NCI-H774 (cell line): ENCODE measurements at places on chromosomes 16 and 17.

DNA sequence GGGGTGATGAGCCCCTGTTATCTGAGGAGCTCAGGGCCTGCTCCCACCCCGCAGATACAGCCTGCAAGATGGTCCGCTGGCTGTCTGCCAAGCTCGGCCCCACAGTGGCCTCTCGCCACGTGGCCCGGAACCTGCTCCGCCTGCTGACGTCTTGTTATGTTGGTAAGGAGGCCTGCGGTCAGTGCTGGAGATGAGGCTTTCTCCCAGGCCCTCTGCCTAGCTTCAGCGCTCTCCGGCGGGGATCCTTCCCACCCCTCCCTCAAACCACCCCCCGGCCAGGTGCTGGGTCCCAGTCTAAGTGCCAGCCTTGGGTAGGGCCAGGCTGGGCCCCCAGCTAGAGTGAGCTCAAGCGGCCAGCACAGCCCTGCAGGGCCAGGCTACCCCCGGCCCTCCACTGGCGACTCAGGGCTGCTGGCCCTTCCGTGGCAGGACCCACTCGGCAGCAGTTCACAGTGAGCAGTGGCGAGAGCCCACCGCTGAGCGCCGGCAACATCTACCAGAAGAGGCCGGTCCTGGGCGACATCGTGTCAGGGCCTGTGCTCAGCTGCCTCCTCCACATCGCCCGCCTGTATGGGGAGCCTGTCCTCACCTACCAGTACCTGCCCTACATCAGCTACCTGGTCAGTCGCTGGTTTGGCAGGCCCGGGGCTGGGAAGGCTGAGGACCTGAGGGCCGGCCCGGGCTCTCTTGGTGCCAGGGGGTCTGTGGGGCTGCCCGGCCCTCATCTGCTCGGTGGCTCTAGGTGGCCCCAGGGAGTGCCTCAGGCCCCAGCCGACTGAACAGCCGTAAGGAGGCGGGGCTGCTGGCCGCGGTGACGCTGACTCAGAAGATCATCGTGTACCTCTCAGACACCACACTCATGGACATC lies 6.1 kb downstream of the WDR81 start:
- no peak for DNase-seq

DNA sequence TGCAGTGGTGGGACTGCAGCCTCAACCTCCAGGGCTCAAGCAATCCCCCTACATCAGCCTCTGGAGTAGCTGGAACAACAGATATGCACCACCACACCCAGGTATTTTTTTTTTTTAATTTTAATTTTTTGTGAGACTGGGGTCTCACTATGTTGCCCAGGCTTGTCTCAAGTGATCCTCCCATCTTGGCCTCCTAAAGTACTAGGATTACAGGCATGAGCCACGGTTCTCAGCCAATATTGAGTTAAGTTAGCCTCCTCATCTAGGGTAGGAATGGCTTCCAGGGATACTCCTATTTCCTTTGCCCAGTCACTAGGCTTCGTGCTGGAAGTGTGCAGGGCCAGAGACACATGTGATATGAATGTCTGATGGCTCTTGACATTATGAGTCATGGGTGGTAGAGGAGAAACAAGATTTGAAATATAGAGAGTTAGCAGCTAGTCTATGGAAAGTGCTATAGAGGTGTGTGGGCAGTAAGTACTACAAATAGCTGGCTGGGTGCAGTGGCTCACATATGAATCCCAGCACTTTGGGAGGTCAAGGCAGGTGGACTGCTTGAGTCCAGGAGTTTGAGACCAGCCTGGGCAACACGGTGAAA lies 8.0 kb upstream of the HES7 start:
- DNase-seq: no peak

DNA sequence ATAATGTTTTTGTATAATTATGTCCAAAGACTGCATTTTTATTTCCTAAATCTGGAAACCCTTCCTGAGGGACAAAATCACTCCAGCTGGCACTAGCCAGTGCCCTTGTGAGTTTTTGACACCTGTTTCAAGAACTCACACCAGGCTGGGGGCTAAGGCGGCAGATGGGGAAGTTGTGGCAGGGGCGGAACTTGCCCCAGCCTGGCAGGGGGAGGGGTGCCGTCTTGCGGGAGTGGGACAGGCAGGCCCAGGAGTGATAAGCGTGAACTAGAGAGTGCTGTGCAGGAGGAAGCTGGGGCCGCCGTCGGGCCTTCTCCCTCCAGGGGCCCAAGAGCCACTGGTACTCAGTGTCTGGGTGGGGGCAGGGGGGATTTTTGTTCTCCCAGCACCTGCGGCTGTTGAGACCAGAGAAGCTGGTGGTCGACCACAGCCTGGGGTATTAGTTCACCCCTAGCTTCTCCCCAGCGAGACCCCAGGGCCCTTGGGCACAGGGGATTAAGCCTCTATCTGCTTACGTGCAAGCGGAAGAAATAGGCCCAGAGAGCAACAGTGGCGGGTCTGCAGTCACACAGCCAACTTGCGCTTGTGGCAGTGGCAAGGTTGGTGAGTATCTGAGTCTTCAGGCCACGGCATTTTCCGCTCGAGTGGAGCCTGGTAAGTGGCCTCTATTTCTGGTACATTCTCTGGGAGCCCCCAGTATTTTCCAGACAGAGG lies 40.2 kb upstream of the PLCG2 start:
- no peak for DNase-seq

- peak; percentile 11 for DNase-seq
These were observed 498 bp downstream of the LRRC37B start for GRCh38 chr17:32007463-32008298.

- no peak for DNase-seq
These were observed 7.2 kb upstream of the USP10 start for GRCh38 chr16:84692451-84693214.

DNA sequence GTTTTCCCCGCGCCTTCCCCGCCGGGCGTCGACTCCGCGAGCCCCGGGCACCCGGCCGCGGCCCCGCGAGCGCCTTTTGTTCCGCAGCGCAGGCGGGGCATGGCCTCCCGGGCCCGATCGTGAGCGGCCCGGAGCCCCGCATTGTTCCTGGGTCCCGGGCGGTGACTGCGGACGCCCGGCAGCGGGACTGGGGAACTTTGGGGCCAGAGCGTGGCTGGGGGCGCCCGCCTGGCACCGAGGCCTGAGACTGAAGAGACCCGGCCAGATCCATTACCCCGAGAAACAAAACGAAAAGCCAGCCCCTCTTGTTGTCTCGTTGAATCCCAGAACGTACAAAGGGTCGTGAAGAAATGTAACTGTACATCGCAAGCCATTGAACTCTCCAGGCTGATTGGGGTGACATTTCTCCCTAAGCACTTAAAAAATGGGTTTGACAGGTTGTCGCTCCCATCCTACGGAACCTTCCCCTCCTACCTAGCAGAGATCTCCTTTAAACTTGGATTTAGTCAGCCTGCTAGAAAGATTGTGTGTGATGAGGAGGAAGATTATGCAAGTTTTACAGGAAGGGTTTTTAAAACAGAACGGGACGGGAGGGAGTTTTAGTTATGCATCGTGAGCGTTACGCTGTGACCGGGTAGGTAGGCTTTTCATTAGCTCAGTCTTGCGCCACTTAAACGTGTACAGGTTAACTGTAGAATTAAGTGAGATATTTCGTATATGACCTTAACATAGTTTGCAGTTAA lies 825 bp downstream of the METTL9 start:
- DNase-seq: no peak

DNA sequence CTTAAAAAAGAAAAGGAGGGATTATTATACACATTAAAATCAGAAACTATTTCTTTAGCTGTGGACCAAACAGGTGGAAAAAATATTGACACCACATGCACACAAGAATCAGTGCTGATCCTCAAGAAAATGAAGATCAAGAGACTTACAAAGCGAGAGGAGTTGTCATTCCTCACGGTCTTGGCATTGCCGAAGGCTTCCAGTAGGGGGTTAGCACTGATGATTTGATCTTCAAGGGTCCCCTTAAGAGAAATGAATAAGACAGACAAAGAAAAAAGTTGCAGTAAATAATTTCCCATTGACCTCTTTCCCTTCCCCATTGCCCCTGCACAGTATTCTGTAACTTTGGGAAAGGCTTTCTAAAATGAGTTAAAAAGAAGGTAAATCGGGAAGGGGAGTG lies 6.0 kb downstream of the MYH4 start:
- DNase-seq: no peak

GRCh38 chr16:72612256-72612655 lies 435.7 kb downstream of the ZFHX3 start:
- no peak for DNase-seq

DNA sequence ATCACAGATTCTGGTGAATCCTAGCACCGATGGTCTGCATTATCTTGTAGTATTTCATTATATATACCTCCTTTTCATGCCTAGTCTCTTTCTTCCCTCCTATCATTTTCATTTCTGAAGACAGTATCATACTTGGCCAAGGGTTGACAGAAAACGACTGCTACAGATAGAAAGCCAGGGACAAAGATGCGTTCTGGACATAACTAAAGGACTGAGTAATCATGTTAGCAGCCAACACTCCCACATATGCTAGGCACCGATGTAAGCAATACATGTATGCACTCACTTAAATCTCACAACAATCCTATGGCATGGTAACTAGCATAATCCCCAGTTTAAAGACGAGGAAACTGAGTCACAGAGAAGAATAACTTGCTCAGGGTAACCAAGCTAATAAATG lies 22.9 kb downstream of the RDM1 start:
- DNase-seq: no peak

GRCh38 chr16:48907906-48908634 lies 298.1 kb upstream of the N4BP1 start:
- no peak for DNase-seq

- DNase-seq: no peak
These were observed 25.7 kb downstream of the PHKB start for GRCh38 chr16:47486856-47487255.
